ENCODE measurements at places on chromosomes 12 and 14.
A peak's percentile ranks its signal among the peaks of the same experiment; 100 is the strongest.

DNA sequence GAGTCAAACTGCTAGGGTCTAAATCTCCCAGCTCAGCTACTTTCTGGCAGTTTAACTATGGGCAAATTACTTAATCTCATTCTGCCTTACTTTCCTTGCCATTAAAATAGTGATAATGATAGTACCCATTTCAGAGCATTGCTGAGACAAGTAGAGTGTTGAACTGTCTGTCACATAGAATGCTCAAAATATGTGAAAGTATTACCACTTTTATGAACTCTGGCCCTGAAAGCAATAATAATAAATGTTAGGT is 19.9 kb downstream of the SRGAP1 start:
- DNase-seq = peak; percentile 20

DNA sequence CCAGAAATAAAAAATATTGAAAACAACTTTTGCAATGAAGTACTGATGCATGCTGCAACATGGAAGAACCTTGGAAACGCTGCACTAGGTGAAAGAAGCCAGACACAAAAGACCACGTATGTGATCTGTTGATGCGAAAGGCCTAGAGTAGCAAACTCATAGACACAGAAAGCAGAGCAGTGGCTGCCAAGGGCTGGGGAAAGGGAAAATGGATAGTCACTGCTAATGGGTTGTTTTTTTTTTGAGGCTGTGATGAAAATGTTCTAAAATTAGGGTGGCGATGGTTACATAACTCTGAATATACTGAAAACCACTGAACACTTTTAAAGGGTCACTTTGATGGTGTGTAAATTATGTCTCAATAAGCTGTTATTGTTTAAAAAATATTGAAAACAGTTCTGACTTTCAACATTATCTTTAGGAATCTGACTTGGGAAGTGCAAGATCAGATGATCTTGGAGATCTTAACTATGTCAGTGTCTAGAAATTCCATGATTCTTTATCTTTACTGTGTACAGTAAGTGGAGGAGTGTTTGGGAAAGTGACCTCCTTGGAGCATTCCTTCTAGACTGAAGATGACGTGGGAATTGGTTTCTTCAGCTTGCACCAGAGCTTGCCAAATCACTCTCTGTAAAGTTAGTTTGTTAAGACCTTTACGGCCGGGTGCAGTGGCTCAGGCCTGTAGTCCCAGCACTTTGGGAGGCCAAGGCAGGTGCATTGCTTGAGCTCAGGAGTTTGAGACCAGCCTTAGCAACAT is 12.4 kb downstream of the MLXIP start:
- no peak for DNase-seq

DNA sequence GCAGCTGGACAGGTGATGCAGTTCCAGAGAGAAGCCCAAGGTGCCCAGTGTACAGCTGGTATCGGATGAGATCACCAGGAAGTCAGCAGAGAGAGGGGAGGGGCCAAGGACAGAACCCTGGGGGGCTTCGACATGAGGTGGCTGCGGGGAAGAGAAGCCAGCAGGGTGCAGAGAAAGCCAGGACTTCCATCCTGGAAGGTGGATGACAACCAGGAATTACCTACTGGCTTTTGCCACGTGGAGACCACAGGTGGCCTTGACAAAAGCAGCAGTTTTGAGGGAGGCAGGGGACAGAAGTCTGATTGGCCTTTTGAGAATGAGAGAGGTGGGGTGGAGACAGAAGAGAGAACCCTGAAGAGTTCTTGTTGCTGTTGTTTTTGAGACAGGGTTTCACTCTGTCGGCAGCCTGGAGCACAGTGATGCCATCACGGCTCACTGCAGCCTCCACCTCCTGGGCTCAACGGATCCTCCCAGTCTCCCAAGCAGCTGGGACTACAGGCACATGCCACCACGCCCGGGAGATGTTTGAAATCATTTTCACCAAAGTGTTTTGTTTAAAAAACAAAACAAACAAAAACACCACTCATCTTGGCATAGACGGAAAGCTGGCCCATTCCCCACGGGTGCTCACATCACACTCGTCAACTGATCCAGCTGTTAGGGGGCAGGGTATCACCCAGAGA is 35.2 kb downstream of the CDC42BPB start:
- no peak for DNase-seq

DNA sequence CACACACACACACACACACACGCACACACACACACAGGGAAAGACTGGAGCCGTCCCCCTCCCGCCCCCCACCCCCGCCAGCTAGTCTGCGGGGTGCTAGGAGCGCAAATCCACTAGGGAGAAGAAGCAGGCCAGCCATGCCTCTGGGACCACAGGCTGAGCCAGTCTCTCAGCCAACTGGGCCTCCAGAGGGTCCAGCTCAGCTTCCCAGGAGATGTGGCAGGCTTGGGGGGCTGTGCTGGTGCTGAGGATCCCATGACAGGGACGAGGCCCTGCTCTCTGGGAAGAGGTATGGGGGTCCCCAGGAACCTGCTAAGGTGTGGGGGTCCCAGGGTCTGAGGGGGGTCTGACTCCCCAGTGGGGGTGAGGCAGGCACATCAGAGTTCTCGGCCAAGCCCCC is 133.5 kb downstream of the NCOR2 start:
- DNase-seq = no peak

GRCh38 chr12:93577222-93577621 is 4.7 kb downstream of the SOCS2 start:
- DNase-seq = no peak

GRCh38 chr14:72070458-72070857 is 138.2 kb downstream of the RGS6 start:
- DNase-seq = no peak

GRCh38 chr14:101508948-101509729 is 52.2 kb upstream of the DIO3 start:
- DNase-seq = no peak

DNA sequence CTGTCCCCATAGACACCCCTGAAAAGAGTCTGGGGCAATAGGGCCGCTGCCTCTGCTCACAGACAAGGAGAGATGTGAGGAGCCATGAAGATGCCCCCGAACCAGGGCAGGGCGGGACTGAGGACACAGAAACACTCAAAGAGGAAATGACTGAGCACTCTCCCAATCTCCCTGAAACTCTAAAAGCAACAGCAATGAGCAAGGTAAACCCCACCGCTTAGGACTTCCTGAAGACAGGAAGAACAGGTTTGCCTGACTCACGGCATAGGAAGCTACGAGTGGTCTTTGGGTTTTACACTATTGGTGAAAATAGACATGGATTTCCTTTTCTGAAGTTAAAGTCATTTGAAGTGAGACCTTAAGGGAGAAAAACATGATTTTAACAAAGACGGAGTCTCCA is 32.5 kb downstream of the STX2 start:
- no peak for DNase-seq

- no peak for DNase-seq
Measured at GRCh38 chr12:45446013-45446412, 230.1 kb downstream of the ANO6 start.

GRCh38 chr12:21907948-21908837 is 33.0 kb downstream of the ABCC9 start:
- no peak for DNase-seq

GRCh38 chr12:110694330-110694901 is 5.5 kb upstream of the HVCN1 start:
- DNase-seq = no peak

- DNase-seq = peak; percentile 17
Measured at GRCh38 chr12:59808317-59808910, 212.6 kb downstream of the SLC16A7 start.

GRCh38 chr14:55048900-55049436 is 2.5 kb upstream of the MAPK1IP1L start:
- DNase-seq = no peak

DNA sequence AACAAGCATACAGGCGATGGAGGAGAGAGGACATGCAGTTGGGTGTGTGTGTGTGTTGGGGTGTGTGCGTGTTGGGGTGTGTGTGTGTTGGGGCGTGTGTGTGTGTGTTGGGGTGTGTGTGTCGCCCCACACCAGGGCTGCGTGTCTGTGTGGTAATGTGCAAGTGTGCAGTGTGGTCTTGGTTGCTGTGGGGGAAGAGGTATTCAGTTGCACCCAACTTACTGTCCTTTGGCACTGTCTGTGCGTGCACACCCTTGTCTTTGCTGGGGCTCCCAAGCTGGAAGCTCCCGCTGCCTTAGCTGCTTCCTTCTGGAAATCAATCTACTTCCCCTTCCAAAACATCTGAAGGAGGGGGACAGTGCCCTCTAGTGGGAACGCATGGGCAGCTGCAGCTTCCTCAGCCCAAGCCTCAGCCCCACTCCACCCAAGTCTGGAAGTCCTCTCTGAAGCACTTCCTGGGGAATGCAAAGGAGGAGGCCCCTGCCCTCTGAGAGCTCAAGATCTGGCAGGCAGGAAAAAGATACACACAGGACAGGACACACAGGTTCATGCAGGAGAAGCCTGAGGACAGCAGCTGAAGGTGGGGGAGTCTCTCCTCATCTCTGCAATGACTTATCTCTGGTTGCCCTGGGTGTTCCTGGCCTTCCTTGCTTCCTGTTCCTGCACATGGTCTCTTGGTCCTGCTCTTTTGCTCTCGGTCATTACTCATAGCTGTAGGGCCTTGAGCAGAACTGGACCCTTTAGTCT is 13.1 kb downstream of the ASIC1 start:
- peak; percentile 80 for DNase-seq

DNA sequence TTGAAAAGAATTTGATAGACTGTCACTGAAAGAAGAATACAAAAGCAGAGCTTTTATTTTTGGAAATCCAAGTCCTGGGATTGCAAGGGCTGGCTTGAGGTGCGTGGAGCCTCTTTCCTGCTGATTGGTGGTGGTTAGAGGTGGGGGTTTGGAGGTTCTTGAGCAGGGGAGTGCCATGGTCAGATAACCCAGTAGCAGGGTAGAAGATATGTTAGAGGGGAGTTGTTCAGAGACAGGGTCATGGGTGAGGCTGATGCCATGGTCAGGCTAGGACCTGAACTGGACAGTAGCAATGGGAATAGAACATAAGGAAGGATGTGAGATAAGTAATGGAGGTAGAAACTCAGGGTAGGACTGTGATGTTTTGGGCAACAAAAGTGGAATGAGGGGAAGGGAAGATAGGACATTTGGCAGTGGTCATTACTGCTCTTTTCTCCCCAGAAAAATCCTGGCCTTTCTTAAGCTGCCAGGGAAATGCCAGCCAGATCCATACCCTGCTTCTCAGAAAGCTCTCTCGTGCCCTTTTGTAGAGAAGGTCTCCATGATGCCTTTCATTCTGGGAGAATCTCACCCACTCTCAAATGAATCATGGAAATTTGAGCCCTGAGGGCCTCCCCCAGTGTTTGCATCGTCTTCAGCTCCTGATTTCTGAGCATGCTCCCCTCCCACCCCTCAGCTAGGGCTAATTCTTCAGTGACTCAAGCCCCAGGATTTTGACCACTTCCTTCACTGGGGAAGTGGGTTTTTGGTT is 9.5 kb downstream of the EMP1 start:
- DNase-seq = no peak

- DNase-seq = no peak
Measured at GRCh38 chr12:59615392-59616165, 19.8 kb downstream of the SLC16A7 start.

DNA sequence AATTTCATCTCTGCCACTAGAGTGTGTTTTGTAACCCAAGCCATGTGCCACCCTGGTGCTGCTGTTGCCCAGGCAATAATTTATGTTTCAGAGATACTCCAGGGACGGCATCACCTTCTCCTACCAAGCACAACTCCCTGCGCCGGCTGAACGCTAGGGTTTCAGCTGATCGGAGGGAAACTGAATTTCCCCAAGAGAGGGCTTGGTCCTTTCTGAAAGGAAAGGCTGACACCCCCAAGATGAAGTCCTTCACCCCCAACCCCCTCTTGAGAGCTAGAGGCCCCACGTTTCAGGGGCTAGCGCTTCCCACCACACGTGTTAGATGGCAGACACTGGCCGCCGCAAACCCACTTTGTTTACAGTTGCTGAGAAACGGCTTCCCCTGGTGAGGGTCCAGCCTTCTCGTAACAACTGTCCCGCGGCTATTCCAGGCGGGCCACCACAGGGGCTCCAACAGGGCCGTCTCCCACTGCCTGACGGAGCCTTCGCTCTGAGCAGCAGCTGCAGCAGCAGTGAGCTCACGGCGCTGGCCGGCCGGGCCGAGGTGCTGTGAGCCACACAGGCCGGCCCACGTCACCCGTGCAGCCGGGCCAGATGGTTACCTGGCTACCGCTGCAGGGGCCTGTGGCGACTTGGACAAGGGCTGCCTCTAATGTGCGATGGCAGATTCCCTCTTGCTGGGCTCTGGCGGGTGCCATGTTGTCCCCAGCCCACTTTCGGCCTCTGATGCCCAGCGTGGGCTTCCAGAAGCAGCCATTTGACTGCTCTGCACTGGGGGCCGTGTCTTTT is 66.4 kb downstream of the TESC start:
- no peak for DNase-seq

DNA sequence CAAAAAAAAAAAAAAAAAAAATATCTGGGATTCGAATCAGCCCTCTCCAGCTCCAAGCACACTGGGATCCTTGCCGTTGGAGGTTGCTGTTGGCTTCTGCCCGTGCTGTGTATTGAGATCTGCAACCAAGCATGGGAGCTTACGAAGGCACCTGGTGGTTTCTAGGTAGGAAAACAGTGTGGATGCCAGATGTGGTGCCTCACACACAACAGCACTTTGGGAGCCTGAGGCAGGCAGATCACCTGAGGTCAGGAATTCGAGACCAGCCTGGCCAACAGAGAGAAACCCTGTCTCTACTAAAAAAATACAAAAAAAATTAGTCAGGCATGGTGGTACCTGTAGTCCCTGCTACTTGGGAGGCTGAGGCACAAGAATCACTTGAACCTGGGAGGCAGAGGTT is 47.4 kb downstream of the ATF7 start:
- no peak for DNase-seq

DNA sequence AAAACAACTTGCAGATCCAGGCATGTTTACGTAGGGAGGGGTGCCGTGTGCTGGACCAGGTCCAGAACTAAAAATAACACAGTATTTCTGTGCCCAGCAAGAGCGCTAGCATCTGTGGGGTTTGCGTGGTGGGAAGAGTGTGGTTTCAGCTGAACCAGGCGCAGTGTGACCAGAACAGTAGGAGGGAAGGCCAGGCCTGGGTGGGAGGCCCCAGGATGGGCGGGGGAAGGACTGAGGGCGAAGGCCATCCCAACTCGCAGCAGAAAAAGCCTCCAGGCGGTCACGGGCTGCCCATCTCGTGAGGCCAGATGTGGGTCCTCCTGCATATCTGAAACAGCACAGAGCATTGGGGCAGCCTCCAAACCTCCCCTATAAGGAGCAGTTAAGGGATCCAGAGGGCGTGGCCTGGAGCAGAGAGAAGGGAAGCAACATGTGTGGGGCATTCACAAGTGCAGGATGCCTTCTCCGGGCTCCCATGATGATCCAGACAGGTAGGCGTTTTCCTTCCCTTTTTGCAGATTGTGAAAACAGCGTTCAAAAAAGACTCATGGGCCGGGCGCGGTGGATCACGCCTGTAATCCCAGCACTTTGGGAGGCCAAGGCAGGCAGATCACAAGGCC is 17.8 kb upstream of the CD9 start:
- DNase-seq = no peak

DNA sequence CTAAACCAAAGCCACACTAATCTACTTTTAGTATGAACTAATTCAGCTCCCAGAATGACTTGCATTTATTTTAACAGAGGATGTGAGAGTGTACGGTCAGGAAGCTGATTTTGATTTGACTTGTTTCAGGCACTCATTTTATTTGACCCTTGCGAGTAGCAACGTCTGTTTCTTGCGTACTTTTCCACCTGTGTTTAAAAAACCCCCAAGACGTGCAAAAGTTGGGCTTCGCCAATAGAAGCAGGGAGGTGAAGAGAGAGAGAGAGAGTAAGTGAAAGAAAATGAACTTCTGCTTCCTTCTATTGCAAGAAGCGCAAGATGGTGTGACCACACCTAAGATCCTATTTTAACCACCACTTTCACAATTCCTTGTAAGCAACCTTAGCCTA is 6.7 kb upstream of the SLC15A4 start:
- DNase-seq = no peak

GRCh38 chr12:94650143-94651056 is at the start of gene TMCC3:
TSS of gene TMCC3 (minus strand) at chr12:94650557. CDS start at chr12:94650430, 127 bp downstream.
- peak; percentile 68 for DNase-seq
